ENCODE measurements at places on chromosomes 5 and 9. TPM values are rescaled to one million over a fixed set of nuclear protein-coding genes. Genes with fewer than 3 reads are reported as not detected.

The PAEP gene
- total RNA-seq, result not detected

The ARSK gene
- total RNA-seq, result 7.2 TPM

The TAF11L14 gene
- total RNA-seq, result not detected

The CD180 gene
- total RNA-seq, result 0.14 TPM

The SVEP1 gene
- total RNA-seq, result not detected

The CCL27 gene
- 3.7 TPM for total RNA-seq

The MORN5 gene
- total RNA-seq, result not detected

The ZBTB6 gene
- 10.0 TPM for total RNA-seq

The FAM151B gene
- total RNA-seq, result not detected

The CCNJL gene
- not detected for total RNA-seq

DNA sequence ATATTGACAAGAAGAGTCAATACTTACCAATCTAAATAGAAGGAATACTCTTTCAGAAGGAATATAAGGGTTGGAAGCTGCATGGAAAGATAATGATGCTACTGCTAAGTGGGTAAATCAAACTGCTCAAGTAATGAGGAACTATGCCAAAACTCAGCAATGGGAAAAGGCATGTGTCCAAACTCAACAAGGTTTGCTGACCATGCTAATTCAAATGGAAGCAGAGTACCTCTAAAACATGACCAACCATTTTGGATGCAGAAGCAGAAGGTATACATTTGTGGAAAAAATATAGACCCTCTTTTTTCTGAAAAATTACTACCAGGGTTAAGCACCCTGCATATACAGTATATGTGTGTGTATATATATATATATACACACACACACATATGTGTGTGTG, 21.1 kb downstream of the TMEM232 start:
- no peaks in the 10 kb centered on the region for H3K36me3 ChIP-seq
- no peak for DNase-seq
- no peak overlapping the region for H3K4me3 ChIP-seq
- H3K4me1 ChIP-seq, result no peaks in the 10 kb centered on the region
- H3K27ac ChIP-seq, result no peak overlapping the region

DNA sequence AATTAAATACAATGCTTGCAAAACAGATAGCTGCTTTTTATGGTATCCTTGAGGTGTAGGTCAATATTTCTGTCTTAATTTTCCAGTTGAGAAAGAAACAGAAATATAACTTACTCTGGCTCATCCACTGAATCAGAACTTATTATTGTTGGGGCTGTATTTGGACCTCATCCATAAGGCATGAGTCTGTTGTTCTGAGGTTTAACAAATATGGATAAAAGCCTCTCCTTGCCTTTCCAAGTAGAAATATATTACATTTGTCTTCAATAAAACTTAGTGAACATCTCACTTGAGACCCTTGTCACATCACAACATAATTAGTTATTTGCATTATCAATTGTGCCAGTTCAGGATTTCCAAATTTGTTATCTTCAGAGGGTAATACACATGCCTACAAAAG, 525.8 kb downstream of the AGTPBP1 start:
- H3K4me1 ChIP-seq, result peaks cover 11% of the 10 kb centered on the region
- DNase-seq, result no peak
- no peak overlapping the region for H3K27ac ChIP-seq
- peaks cover 21% of the 10 kb centered on the region for H3K27me3 ChIP-seq

DNA sequence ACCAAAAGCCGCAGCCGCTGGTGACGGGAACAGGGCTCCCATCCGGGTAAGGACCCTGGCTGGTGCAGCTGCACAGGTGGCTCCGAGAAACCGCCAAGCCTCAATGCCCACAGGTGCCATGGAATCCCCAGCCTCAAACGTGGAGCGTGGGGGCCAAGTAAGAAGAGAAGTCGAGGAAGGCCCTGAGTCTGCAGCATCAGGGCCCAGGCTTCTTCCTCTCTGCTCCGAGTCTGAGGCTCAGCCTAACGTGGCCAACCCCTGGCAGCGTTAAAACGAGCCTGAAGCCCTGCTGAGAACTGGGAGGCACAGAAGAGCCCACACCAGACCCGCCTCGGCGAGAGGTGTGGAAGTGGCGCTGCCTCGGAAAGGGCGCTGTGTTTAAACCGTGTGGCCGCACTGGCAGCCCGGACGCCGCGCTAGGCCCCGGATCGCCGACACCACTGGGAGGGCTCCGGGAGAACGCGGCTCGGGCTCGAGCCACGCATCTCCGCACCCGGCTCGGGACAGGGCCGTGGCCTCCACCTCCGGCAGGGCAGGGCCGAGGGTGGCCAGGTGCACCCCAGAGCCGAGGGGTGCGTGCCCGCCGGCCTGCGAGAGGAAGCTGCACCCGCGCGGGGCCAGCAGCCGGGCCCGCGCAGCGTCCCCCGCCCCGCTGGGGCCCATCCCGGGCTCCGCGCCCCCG, 730 bp downstream of the ZMYND19 start:
- DNase-seq, result peak; percentile 34
- peak overlapping the region; percentile 88 for H3K4me3 ChIP-seq
- H3K4me1 ChIP-seq, result peaks cover 25% of the 10 kb centered on the region
- no peak overlapping the region for H3K27ac ChIP-seq
- peaks cover 2% of the 10 kb centered on the region for H3K36me3 ChIP-seq
- H3K27me3 ChIP-seq, result no peaks in the 10 kb centered on the region

DNA sequence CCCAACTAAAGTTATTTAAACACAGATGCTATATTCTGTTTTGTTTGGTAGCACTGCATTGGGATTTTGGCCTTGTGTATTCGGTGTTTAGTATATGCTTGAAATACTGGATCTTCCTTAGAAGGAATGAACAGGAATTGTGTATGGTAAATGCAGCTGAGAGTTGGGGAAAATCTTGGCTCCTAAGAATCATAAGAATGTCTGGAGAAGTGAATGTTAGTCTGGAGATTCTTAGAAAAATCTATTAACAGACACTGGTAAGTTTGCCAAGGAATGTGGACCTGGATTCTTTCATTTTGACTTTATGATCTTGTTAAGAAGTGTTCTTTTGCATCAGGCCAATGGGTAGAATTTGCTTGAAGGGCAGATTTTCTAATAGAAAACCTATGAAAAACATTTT, 38.9 kb downstream of the SNX30 start:
- H3K36me3 ChIP-seq, result no peaks in the 10 kb centered on the region
- no peak for DNase-seq
- no peak overlapping the region for H3K27ac ChIP-seq

GRCh38 chr9:124831642-124832364, 21.5 kb upstream of the WDR38 start:
- H3K4me1 ChIP-seq, result no peaks in the 10 kb centered on the region
- no peak for DNase-seq
- H3K27ac ChIP-seq, result no peak overlapping the region
- no peaks in the 10 kb centered on the region for H3K36me3 ChIP-seq
- no peak overlapping the region for H3K4me3 ChIP-seq

DNA sequence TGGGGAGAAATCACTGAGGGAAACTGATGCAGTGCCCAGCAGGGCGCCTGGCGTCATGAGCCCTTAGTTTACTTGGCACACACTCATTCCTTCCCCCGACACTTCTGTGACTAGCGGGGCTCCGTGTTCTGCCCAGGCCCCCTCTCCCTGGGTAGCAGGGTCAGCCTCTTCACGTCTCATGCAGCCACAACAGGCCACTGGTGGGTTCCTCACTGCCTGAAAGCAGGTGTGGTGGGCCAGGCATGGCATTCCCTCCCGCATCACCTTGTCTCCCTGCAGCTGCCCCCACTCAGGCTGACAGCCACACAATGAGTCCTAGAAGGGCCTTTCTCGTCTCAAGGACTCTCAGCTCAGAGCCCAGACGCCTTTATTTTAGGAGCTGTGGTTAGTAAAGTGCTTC, 51.1 kb upstream of the CPLX2 start:
- no peak overlapping the region for H3K27ac ChIP-seq
- peaks cover 3% of the 10 kb centered on the region for H3K36me3 ChIP-seq
- H3K27me3 ChIP-seq, result peaks cover 19% of the 10 kb centered on the region
- no peak overlapping the region for H3K4me3 ChIP-seq
- no peak for DNase-seq

GRCh38 chr9:13189362-13189761, 90.1 kb downstream of the MPDZ start:
- no peaks in the 10 kb centered on the region for H3K27me3 ChIP-seq
- H3K27ac ChIP-seq, result no peak overlapping the region
- DNase-seq, result no peak
- H3K4me3 ChIP-seq, result no peak overlapping the region

DNA sequence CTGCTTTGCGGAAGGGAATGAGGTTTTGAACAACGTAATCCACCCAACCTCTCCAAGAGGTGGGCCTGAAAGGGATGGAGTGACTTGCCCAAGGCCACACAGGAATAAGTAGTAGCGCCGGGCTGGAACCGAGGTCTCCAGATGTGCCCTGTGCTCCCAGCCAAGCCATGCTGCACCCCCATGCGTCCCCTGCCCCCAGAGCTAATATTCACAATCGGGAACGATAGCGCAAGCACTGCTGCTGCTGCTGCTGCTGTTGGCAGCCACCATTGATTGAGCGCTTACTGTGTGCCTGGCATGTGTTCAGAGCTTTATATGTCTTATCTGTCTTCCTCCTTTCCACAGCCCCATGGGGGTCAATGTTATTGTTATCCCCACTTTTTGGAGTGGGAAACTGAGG, 43.9 kb downstream of the AMBP start:
- H3K4me1 ChIP-seq, result no peaks in the 10 kb centered on the region
- no peak for DNase-seq
- no peaks in the 10 kb centered on the region for H3K36me3 ChIP-seq
- H3K27ac ChIP-seq, result no peak overlapping the region

DNA sequence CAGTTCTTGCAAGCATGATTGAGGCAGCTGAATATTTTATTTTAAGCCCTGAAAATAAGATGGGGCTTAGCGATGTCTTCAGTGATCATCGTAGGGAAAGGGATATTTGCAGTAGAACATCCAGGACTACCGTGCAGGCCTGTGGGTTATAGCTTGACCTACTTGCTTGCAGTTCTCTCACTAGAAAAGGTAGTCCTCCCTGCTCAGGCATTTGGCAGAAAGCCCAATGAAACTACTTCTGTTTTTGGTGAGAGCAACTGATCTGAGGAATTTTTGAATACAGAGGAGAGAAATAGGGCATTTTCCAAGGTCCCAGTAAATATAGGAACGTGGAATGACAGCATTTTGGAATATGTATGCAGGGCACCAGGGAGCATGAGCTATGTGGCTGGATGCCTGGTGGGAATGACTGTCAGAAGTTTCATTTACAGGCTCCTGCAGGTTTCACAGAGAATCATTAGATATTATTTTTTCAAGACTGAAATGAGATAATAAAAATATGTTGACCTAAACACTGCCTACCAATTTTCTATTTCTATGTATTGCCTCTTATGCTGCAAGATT, 417.9 kb upstream of the ACTBL2 start:
- H3K27me3 ChIP-seq, result peaks cover 11% of the 10 kb centered on the region
- no peak overlapping the region for H3K27ac ChIP-seq
- no peak for DNase-seq
- H3K4me3 ChIP-seq, result no peak overlapping the region

DNA sequence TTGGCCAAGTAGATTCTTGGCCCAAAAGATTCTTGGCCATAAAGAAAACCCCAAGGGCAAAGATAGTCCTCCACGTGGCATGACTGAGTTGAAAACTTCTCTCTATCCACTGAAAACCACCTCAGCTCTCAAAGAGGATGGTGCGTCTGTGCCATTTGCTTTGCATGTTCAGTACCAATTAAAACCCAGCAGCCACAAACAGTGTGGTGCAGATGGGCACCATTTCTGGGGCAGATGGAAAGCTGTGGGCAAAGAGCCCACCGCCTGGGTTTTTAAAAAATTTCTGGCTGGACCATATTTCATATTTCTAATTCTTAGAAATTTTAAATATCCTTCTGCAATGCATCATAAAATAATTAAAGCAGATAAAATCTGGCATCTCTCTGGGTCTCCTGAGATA, 84.5 kb upstream of the PUM3 start:
- H3K27me3 ChIP-seq, result no peaks in the 10 kb centered on the region
- no peaks in the 10 kb centered on the region for H3K36me3 ChIP-seq
- no peak for DNase-seq
- H3K4me1 ChIP-seq, result no peaks in the 10 kb centered on the region
- H3K27ac ChIP-seq, result no peak overlapping the region

GRCh38 chr5:168401880-168402279, 84.4 kb upstream of the RARS1 start:
- H3K4me1 ChIP-seq, result no peaks in the 10 kb centered on the region
- peaks cover 61% of the 10 kb centered on the region for H3K27me3 ChIP-seq
- H3K36me3 ChIP-seq, result no peaks in the 10 kb centered on the region
- no peak overlapping the region for H3K4me3 ChIP-seq
- no peak overlapping the region for H3K27ac ChIP-seq

- H3K4me3 ChIP-seq, result no peak overlapping the region
- DNase-seq, result peak; percentile 80
- peaks cover 3% of the 10 kb centered on the region for H3K27me3 ChIP-seq
- H3K36me3 ChIP-seq, result peaks cover 5% of the 10 kb centered on the region
- H3K27ac ChIP-seq, result no peak overlapping the region
- H3K4me1 ChIP-seq, result no peaks in the 10 kb centered on the region
Observed at GRCh38 chr9:35882263-35882848, 12.2 kb upstream of the OR13J1 start.

DNA sequence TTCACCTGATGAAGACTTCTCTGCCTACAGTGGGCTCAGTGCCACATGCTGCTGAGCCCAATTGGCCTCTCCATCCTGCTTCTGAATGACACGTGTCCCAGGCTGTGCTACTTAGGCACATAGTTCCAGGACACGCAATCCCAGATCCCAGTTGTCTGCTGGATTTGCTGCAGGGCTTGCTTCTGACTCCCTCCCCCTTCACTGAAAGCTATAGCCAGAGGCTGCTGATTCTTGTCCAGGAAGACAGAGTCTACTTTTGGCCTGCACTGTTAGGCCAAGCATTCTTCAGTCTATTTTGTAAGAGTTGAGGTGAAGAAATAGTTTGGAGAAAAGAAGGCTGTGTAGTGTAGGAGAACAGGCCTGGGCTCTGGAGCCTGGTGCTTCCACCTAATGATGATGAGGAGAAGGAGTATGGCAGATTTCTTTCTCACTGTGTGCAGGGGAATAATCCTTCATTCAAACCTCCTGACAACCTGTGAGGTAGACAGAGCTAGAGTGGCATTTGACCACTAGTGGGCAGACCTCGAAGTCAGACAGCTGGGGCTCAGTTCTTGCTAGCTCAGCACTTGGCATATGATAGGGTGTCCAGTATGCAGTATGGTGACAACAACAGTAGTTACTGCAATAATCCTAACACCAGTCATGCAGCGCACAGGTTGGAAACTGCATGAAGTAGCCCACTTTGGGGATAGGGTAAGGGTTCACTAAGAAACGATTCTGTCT, 19.5 kb upstream of the ASPN start:
- H3K27me3 ChIP-seq, result no peaks in the 10 kb centered on the region
- H3K4me3 ChIP-seq, result no peak overlapping the region
- peak; percentile 4 for DNase-seq
- no peaks in the 10 kb centered on the region for H3K4me1 ChIP-seq

DNA sequence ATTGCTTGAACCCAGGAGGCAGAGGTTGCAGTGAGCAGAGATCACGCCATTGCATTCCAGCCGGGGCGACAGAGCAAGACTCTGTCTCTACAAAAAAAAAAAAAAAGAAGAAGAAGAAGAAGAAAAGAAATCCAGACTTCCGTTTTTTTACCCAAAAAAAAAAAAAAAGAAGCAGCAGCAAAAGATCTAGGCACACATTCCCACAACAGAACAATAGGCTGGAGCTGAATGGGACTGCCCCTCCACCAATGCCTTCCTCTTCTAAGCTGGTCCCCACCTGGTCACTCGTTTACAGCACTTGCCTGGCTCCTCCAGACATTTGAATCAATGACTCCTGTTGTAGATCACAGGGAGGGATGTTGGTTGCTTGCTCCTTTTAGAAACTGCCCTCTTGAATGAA, 1.6 kb upstream of the LMAN2 start:
- H3K36me3 ChIP-seq, result peaks cover 6% of the 10 kb centered on the region
- H3K4me1 ChIP-seq, result peaks cover 49% of the 10 kb centered on the region
- no peaks in the 10 kb centered on the region for H3K27me3 ChIP-seq
- DNase-seq, result no peak
- peak overlapping the region; percentile 34 for H3K4me3 ChIP-seq
